ENCODE measurements at places on chromosomes 3 and 15. TPM values are rescaled to one million over a fixed set of nuclear protein-coding genes. Genes with fewer than 3 reads are reported as not detected.

The NEK10 gene
- 0.30 TPM for total RNA-seq

The SLC28A1 gene
- total RNA-seq, result not detected

The PLA2G4D gene
- 0.17 TPM for total RNA-seq

The GOLGA8Q gene
- 0.81 TPM for total RNA-seq

The RHCG gene
- 0.67 TPM for total RNA-seq

The SPSB4 gene
- total RNA-seq, result 35.1 TPM

The CMTM6 gene
- total RNA-seq, result 53.9 TPM

The CHRFAM7A gene
- total RNA-seq, result 2.2 TPM

The SERINC4 gene
- 0.38 TPM for total RNA-seq

The ACKR4 gene
- total RNA-seq, result not detected

The UBE2E2 gene
- total RNA-seq, result 56.8 TPM

The MEX3B gene
- total RNA-seq, result 14.3 TPM

The LDHAL6B gene
- not detected for total RNA-seq

The GP5 gene
- total RNA-seq, result not detected

The WDR49 gene
- 0.35 TPM for total RNA-seq

The KNG1 gene
- not detected for total RNA-seq

The RGMA gene
- 34.3 TPM for total RNA-seq

The FBXL22 gene
- total RNA-seq, result 0.26 TPM

The LSMEM2 gene
- 1.2 TPM for total RNA-seq

The HCN4 gene
- total RNA-seq, result 5.2 TPM

The ANAPC13 gene
- 49.1 TPM for total RNA-seq

The HDGFL3 gene
- 68.0 TPM for total RNA-seq

The TEX9 gene
- total RNA-seq, result 7.2 TPM

The CGGBP1 gene
- 41.4 TPM for total RNA-seq

The DAZL gene
- 2.4 TPM for total RNA-seq

The EBLN2 gene
- total RNA-seq, result 4.3 TPM

The GPR160 gene
- 15.4 TPM for total RNA-seq

The TRH gene
- total RNA-seq, result 0.59 TPM

The SLC9C1 gene
- total RNA-seq, result 0.41 TPM

The MYH15 gene
- 0.15 TPM for total RNA-seq

The NEIL1 gene
- total RNA-seq, result 14.7 TPM

The PRTG gene
- total RNA-seq, result 2.9 TPM

The SLC35A5 gene
- total RNA-seq, result 44.4 TPM

The HRH1 gene
- not detected for total RNA-seq

The LTF gene
- total RNA-seq, result not detected

The FAM107A gene
- 0.07 TPM for total RNA-seq

The DNAH12 gene
- total RNA-seq, result not detected

The GATM gene
- 23.8 TPM for total RNA-seq

The GHSR gene
- total RNA-seq, result not detected

The GOLGA8M gene
- total RNA-seq, result not detected

Data from H7 (cell line).